ENCODE measurements at places on chromosomes 1 and 21.

DNA sequence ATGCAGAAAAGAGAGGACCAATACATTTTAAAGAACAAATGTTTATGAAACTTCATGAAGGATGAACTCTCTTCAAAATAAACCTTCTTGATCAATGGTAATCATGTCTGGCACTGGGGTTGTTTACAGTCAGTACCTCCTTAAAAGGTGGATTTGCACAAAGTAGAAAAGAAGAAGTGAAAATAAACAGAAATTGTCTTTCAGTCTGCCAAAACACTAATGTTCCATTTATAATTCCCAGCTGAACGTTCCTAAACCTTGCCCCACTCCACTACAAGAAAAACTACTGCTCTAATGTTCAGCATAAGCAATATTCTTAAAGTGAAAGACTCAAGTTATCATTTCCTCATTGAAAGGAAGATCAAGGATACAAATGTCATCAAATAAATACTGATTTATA lies 86.2 kb downstream of the EIF4G3 start:
- no peak for DNase-seq

DNA sequence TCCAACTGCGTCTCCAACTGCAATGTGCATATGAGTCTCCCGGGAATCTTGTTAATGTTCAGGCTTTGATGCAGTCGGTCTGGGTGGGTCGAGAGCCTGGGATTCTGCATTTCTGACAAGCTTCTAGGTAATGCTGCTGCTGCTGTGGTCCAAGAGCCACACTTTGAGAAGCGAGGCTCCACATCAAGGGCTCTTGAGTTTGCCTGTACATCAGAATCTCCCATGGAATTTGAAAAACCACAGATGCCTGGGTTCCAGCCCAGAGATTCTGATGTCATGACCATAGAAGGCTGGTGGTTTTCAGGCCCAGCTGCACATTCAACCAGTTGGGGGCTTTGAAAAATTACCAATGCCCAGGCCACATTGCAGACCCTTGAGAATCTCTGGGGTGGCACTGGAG lies 93.9 kb upstream of the TARDBP start:
- no peak for DNase-seq

GRCh38 chr21:46620846-46621245 lies 14.6 kb upstream of the PRMT2 start:
- DNase-seq = no peak

GRCh38 chr1:244710474-244711062 lies 57.6 kb downstream of the DESI2 start:
- no peak for DNase-seq

DNA sequence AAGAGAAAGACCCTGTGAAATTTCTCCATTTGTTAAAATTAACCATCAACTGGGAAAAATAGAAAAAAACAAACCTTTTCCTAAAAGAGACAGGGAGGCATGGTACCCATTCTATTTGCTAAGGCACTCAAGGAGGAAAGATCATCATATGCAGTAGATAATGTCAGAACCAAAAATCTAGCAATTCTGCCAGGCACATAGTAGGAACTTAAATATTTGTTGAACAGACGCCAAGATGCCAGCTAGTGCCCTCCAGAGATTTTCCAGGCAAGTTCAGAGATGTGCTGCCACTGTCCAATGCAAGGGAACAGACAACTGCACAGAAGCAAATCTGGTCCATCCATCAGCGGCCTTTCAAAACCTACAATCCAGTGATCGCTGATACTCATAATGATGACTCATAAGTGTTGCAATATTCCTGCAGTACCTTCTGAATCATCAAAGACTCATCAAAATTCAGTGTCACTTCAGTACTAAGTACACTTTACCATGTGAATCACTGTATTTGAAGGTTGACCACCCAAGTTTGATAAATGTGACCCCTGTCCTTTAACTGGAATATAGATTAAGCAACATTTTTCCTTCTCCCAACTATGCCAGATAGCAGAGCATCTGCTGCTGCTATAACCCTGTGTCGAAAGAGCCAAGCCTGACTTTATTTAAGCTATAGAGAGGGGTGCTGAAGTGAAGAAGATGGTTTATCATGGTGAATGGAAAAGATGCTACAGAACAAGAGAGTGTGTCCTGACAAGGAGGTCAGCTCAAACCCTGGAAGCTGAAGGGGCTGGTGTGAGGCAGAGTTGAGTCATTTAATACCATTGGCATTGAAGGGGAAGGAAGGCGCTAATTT lies 99.1 kb downstream of the MT1HL1 start:
- no peak for DNase-seq

GRCh38 chr1:85462931-85463649 lies 1.9 kb downstream of the DDAH1 start:
- DNase-seq = no peak

DNA sequence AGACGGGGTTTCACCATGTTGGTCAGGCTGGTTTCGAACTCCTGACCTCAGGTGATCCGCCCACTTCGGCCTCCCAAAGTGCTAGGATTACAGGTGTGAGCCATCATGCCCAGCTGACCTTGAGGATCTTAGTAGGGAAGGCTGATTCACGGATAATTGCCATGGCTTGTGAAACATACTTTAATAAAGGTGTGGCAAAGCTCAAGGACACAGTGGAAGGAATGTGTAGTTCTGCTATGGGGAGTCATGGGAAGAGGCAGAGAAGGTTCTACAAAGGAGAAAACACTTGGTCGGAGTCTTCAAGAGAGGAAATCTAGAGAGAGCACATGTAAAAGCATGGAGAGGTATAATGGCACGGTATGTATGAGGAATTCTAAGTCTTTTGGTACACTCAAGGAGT lies 12.7 kb upstream of the PTCH2 start:
- no peak for DNase-seq

DNA sequence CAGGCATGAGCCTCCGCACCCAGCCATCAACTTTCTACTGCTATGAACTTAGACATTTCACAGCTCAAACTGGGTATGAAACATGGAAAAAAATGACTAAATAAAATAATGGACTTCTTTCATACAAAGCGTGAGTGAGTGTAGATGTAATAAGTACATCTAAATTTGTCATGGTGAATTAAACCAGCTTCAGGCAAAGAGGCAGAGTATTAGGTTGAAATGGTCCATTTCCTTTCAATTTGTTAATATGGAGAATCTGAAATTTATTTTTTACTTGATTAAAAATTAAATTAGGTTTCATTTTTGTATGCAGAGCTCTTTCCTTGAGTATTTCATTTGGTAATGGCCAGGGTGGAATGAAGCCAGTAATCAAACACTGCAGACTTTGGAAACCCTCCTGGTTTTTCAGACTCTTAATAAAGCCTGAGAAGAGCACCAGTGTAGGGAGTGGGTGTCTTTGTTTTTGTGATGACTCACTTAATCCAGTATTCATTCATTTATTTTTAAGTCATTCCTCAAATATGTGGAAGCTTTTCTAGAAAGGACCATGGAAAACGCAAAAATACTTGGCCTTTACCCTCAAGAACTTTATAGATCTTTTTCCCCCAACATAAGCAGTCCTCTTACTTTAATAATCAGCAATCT lies 49.2 kb downstream of the ALG14 start:
- DNase-seq = no peak

- no peak for DNase-seq
Measured at GRCh38 chr1:192776206-192776605, 32.6 kb upstream of the RGS2 start.

DNA sequence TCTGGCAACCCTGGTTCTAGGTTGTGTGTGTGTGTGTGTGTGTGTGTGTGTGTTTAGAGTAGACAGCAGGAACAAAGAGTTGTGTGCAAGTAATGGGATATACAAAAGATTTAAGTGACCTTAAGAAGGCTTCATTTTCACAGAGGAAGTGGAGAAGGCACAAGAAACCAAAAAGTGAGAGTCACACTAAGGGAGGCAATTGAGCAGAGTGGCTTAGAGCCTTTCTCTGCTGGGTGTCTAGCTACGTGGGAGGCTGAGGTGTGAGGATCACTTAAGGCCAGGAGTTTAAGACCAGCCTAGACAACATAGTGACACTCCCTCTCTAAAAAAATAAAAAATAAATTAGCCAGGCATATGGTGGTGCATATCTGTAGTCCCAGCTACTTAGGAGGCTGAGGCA lies 44.4 kb upstream of the HAO2 start:
- DNase-seq = no peak

GRCh38 chr21:40754466-40754865 lies 92.5 kb downstream of the DSCAM start:
- DNase-seq = no peak

GRCh38 chr1:59272507-59272906 lies 24.4 kb upstream of the FGGY start:
- no peak for DNase-seq

- DNase-seq = no peak
Measured at GRCh38 chr1:27057389-27057788, 44.7 kb upstream of the TENT5B start.

GRCh38 chr1:16396591-16396990 lies 29.5 kb downstream of the SZRD1 start:
- DNase-seq = no peak

- DNase-seq = no peak
Measured at GRCh38 chr1:220241072-220241663, 31.1 kb downstream of the RAB3GAP2 start.

- no peak for DNase-seq
Measured at GRCh38 chr1:7672864-7673263, 98.2 kb upstream of the VAMP3 start.

- DNase-seq = no peak
Measured at GRCh38 chr1:95236784-95237575, 3.0 kb downstream of the RWDD3 start.

GRCh38 chr1:206909161-206909882 lies 12.1 kb downstream of the IL24 start:
- peak; percentile 68 for DNase-seq

DNA sequence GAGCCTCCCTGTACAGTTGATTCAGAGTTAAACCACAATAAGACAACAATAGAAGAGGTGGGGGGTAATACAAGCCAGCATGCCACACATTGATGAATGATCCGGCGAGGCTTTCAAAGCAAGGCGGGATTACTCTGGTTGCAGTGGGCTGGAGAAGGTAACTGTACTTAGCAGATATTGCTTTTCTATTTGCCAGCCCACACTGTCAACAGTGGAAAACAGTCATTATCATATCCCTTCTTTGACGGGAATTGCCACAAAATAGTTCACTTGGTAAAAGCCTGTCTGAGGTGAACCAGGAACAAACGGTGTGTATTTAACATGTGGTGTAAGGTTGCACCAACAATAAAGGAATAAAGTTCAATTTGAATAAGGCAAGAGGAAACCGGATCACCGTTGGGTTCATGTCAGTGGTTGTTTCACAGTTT lies 5.8 kb upstream of the KCNJ15 start:
- DNase-seq = no peak

- DNase-seq = no peak
Measured at GRCh38 chr1:206550446-206550845, 43.1 kb downstream of the RASSF5 start.

DNA sequence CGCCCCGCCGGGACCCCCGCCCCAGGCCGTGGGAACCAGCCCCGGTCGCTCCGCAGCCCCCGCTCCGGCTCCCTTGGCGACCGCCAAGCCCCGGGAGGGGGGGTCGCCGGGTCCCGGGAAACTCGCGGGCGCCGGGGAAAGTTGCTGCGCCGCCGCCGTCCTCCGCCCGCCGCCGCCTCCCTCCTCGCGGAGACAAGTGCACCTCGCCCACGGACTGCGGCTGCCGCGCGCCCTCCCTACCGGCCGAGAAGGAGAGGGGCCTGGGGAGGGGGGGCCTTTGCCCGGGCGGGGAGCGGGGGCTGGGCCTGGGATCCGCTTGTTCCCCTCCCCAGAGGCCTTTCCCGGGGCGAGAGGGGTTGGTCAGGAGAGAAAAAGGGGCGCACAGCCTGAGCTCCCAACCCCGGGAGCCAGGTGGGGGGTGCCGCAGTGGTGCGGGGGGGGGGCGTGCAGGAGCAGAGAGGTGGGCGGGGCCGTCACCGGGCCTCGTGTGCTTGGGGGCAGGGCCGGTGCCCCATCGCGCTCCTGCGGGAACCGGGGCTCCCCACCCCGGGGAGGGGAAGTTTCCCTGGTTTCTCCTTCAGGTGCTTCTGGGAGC lies 592 bp downstream of the AGRN start:
- peak; percentile 60 for DNase-seq

DNA sequence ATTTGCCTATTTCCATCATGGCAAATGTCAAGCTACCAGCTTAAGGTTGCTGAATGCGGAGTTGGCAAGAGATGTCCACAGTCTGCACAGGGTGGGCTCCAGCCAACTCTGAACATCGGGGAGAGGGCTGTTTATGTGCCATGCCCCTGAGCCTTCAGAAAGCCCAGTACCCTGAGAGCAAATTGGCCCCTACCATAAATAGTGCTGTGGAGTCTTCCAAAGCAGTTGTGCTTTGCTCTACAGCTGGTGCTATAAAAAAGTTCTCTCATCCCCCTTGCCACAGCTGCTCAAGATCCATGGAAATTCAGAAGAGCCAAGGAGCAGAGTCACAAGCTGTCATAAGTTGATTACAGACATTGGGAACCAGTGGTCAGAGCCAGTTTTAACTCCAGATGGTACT lies 85.6 kb upstream of the CLDN14 start:
- DNase-seq = no peak

DNA sequence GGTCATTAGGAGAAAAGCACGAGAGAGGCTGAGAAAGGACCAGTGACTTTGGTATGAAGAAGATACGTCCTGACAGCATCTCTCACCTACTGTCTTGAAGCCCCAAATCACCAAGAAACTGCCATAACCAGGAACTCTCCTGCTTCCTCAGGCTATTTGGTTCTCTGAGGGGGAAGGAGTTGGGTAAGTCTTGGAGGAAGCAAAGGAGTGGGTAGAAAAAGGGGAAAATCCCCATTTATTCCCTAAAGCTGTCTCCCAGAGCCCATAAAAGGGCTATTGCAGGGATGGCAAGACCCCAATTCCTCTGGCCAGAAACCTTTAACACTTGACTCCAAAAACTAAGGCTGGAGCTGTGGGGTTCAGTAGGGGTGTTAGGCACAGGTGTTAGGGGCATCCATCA lies 2.1 kb upstream of the PBXIP1 start:
- no peak for DNase-seq

DNA sequence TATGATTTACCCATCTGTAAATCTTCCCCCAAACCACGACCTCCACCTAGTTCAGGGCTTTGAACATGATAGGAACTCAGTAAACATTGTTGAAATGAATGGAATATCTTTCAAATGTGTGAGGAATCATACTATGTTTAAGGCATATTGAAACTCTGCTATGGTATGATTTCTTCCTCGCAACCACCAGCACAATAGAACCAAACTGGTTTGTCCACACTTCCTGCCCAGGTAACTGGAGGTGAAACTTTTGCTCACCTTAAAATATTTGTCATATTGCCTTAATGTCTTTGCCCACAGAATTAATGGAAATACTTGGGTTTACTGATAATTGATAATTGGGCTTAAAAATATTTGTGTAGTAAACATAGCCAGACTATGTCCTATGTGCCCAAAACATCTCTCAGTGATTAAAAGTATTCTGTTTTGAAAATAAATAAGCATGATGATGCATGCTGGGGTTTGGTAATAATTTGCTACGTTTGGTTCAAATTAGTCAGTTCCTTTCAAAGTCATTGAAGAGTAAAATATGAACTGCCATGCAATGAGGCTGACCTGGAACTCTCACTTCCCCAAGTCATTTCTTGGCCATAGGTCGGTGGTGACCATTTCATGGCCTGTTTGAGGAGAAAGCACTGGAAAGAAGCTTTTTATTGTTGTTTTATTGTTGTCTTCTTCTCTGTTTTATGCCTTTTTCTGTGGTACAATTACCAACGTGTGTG lies 73.3 kb downstream of the TNFSF18 start:
- no peak for DNase-seq
